GM12878 (cell line): ENCODE measurements at places on chromosomes 3 and 15. TPM values are rescaled to one million over a fixed set of nuclear protein-coding genes. Genes with fewer than 3 reads are reported as not detected.

Gene TRIM42
- not detected in 2 replicates for total RNA-seq

Gene CEMIP
- total RNA-seq: 0.43 and 0.44 TPM in 2 replicates

Gene RETNLB
- not detected in 2 replicates for total RNA-seq

Gene ADCY5
- not detected in 2 replicates for total RNA-seq

Gene DUOXA2
- total RNA-seq: not detected in 2 replicates

Gene GASK1A
- 0.18 TPM in 1 of 2 replicates, not detected in the other for total RNA-seq

Gene SPATA12
- 0.29 and 0.38 TPM in 2 replicates for total RNA-seq

Gene GPR171
- total RNA-seq: not detected in 2 replicates

Gene DRD3
- total RNA-seq: not detected in 2 replicates

Gene SIDT1
- total RNA-seq: 24.6 and 26.8 TPM in 2 replicates

Gene CCDC80
- 0.21 and 0.80 TPM in 2 replicates for total RNA-seq

Gene MYZAP
- total RNA-seq: not detected in 2 replicates

Gene ZNF592
- 20.3 and 23.7 TPM in 2 replicates for total RNA-seq

Gene TMCO5A
- not detected in 2 replicates for total RNA-seq

Gene LRRN1
- total RNA-seq: not detected in 2 replicates

Gene SHC4
- 0.15 and 0.35 TPM in 2 replicates for total RNA-seq

Gene CHRNA7
- not detected in 2 replicates for total RNA-seq

Gene SLC12A1
- not detected in 2 replicates for total RNA-seq

Gene CLDN18
- total RNA-seq: 0.26 and 0.32 TPM in 2 replicates
